ENCODE measurements at places on chromosomes 16 and 17. TPM values are rescaled to one million over a fixed set of nuclear protein-coding genes. Genes with fewer than 3 reads are reported as not detected.

GRCh38 chr17:27609611-27610303, 21.2 kb upstream of the LGALS9 start:
- no peaks in the 10 kb centered on the region for H3K27me3 ChIP-seq
- H3K27ac ChIP-seq = no peak overlapping the region
- no peaks in the 10 kb centered on the region for H3K36me3 ChIP-seq
- DNase-seq = peak; percentile 60

DNA sequence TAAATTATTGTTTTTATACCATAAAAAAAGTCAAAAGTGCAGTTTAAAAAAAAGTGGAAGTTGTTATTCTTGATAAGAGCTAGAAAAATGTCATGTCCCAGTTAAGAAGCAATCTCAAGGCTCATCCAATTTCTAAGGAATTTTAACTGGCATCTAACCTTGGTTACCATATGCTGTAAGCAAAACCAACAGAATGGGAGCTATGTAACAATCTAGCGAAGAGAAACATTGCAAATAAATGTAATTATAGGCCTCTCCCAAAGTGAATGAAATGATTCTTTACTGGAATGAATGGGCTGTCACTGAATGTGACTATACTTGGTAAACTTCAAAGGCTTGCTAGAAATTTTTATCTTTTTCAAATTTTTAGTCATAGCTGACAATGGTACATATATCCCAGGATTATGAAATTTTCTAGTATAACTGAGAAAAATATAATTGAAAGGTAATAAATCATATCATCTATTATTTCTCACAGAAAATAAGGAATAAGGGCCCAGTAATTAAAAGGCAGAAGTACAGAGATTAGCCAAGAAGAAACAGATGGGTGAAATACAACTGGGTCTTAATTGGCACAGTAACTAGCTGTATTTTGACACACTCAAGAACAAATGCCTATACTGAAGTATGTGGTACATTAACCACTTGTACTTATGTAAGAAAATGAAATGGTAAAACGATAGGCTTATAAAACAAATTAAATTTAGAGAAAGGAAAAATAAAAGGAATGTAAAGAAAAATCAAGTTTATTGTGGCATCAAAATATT, 61.5 kb downstream of the NETO2 start:
- DNase-seq = no peak
- no peak overlapping the region for H3K4me3 ChIP-seq
- no peaks in the 10 kb centered on the region for H3K36me3 ChIP-seq
- H3K4me1 ChIP-seq = no peaks in the 10 kb centered on the region
- no peaks in the 10 kb centered on the region for H3K27me3 ChIP-seq
- H3K27ac ChIP-seq = no peak overlapping the region

GRCh38 chr17:78448356-78448993, 70.0 kb downstream of the PGS1 start:
- no peak overlapping the region for H3K27ac ChIP-seq
- H3K27me3 ChIP-seq = no peaks in the 10 kb centered on the region
- no peak overlapping the region for H3K4me3 ChIP-seq
- no peaks in the 10 kb centered on the region for H3K4me1 ChIP-seq
- no peaks in the 10 kb centered on the region for H3K36me3 ChIP-seq

DNA sequence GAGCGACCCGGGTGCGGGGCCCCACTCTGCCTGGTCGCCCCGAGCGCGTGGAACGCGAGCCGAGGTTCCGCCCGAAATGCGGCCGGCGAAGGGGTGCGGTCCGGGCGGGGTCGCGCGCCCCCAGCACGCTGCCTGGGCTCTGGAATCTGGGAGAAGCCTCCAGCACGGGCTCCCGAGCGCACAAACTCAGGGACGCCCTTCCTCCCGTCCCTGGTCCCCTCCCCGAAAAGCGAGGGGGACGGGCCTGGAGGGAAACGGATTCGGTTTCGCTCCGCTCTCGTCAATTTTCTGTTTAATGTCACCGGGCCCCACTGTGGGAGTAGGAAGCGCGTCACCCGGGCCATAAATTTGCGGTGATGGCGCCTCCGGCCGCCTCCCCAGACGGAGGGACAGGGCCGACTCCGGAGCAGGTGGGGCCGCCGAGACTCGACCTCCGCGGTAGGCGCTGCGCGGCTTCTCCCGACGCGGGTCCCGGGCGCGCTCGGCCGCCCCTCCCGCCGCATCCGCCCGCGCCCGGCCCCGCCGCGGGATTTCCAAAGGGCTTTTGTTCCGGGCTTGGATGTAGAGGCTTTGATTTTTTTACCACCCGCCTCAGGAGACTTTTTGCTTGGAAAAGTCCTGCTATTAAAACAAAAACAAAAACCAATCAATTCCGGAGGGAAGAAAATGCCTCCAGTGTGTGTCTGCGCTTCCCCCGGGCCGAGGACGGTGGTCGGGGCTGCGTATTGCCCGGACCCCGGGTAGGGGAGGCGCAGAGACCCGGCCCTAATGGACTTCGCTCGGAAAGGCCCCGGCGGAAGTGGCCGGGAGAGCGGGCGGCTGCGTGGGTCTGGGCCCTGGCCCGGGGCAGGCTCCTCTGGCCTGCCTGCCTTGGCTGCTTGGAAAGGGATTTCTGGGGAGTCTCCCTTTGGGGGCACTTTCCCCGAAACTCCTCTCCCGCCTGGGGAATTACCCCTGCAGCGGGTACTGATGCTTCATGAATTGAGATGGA, 7.9 kb upstream of the BAHCC1 start:
- H3K4me1 ChIP-seq = peaks cover 51% of the 10 kb centered on the region
- peak overlapping the region; percentile 95 for H3K27ac ChIP-seq
- peak overlapping the region; percentile 81 for H3K4me3 ChIP-seq
- no peaks in the 10 kb centered on the region for H3K27me3 ChIP-seq
- no peak for DNase-seq

DNA sequence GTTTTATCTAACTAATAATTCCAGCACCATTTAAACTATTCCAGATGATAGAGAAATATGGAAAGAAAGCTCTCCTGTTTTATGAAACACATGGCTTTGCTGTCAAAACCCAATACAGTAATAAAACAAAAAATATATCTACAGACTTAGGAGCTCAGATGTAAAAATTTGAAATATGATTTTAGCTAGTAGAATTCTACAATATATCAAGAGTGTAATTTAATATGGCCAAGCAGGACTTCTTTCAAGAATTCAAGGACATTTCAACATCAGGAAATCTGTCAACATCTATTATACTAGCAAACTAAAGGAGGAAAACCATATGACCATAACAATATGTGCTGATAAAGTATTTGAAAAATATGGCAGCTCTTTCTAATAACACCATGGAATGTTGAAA, 57.5 kb downstream of the CCDC182 start:
- no peak overlapping the region for H3K27ac ChIP-seq
- DNase-seq = no peak
- H3K36me3 ChIP-seq = no peaks in the 10 kb centered on the region
- H3K4me1 ChIP-seq = no peaks in the 10 kb centered on the region

DNA sequence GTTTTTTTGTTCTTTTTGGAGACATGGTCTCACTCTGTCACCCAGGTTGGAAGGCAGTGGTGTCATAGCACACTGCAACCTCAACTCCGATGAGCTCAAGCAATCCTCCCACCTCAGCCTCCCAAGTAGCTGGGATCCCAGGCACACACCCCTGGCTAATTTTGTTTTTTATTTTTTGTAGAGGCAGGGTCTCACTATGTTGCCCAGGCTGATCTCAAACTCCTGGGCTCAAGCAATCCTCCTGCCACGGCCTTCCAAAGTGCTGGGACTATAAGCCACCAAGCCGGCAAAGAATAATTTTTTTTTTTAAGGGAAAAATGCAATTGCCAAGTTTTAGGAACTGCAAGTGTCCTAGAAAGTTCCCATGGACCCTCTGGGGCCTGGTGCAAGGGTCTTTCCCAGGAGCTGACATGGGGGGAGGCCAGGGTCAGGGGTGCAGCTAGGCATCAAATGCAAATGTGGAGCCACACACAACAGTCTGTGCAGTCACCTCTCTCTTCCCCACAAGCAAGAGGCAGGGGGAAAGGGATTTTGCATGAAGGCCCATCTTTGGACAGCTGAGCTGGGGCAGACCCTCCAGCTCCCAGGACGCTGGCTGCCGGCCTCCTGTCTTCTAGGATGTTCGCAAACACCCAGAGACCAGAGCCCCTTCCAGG, 20.1 kb upstream of the BCAR1 start:
- H3K27me3 ChIP-seq = no peaks in the 10 kb centered on the region
- peaks cover 4% of the 10 kb centered on the region for H3K4me1 ChIP-seq
- no peak overlapping the region for H3K4me3 ChIP-seq
- no peak overlapping the region for H3K27ac ChIP-seq
- H3K36me3 ChIP-seq = no peaks in the 10 kb centered on the region

GRCh38 chr16:27483088-27483437, 66.7 kb downstream of the GTF3C1 start:
- peaks cover 15% of the 10 kb centered on the region for H3K36me3 ChIP-seq
- DNase-seq = no peak
- no peak overlapping the region for H3K4me3 ChIP-seq
- H3K27me3 ChIP-seq = no peaks in the 10 kb centered on the region
- H3K4me1 ChIP-seq = no peaks in the 10 kb centered on the region
- H3K27ac ChIP-seq = no peak overlapping the region

- H3K4me1 ChIP-seq = peaks cover 9% of the 10 kb centered on the region
- peak overlapping the region; percentile 38 for H3K4me3 ChIP-seq
- no peaks in the 10 kb centered on the region for H3K27me3 ChIP-seq
- H3K36me3 ChIP-seq = no peaks in the 10 kb centered on the region
- peak overlapping the region; percentile 81 for H3K27ac ChIP-seq
These were observed 21.7 kb downstream of the MYL4 start for GRCh38 chr17:47230864-47231263.

GRCh38 chr16:21997697-21998480, 3.0 kb downstream of the PDZD9 start:
- no peak overlapping the region for H3K4me3 ChIP-seq
- DNase-seq = no peak
- H3K27ac ChIP-seq = no peak overlapping the region
- no peaks in the 10 kb centered on the region for H3K27me3 ChIP-seq
- no peaks in the 10 kb centered on the region for H3K4me1 ChIP-seq

The CSH1 gene
- total RNA-seq = not detected

Measured in liver (tissue), 10 donors.